Cerebellar cortex (tissue), 1 donor: ENCODE measurements at places on chromosomes 13 and 19.
A peak's percentile ranks its signal among the peaks of the same experiment; 100 is the strongest.

DNA sequence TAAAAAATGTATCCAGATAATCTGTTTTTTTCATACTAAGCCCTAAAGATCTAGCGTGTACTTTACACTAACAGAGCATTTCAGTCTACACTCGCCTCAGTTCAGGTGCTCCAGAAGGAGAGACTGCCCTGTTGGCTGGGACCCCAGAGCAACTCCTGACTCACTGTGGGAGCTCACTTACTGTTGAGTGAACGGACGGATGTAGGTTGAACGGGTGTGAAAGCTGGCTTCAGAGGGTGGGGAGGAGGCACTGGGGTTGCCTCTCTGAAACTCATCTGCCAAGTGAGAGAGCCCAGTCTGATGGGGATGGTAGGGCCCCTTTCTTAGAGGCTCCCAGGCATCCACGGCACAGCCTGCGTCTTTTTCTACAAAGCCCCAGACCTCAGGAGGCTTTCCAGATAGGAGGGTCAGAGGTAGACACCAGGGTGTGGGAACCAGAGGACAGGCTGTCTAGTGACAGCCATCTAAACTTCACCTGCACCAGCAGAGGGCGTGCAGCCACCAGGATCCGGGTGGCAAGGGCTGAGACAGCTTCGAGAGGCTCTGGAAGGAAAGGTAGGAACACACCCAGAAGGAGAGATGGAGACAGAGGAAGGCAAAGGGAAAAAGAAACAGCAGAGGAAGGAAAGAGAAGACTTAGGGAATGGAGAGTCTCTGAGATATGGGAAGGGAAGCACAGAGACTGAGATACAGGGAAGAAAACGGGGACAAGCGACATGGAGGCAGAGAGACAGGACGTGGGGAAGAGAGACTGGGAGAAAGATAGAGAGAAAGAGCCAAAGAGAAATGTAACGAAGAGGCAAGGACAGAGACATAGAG, 3.7 kb downstream of the KASH5 start:
- peak; percentile 97 for DNase-seq

DNA sequence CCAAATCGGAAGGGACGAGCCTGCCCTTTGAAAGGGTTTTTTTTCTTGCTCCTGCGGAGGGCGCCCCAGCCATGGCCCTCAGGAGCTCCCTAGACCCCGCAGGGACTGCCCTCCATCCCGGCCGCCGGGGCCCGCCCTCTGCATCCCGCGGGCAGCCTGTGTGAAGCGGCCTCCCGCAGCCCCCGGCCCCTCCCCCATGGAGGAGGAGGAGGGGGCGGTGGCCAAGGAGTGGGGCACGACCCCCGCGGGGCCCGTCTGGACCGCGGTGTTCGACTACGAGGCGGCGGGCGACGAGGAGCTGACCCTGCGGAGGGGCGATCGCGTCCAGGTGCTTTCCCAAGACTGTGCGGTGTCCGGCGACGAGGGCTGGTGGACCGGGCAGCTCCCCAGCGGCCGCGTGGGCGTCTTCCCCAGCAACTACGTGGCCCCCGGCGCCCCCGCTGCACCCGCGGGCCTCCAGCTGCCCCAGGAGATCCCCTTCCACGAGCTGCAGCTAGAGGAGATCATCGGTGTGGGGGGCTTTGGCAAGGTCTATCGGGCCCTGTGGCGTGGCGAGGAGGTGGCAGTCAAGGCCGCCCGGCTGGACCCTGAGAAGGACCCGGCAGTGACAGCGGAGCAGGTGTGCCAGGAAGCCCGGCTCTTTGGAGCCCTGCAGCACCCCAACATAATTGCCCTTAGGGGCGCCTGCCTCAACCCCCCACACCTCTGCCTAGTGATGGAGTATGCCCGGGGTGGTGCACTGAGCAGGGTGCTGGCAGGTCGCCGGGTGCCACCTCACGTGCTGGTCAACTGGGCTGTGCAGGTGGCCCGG, 815 bp downstream of the MAP3K10 start:
- peak; percentile 46 for DNase-seq

- DNase-seq: no peak
These were observed 52.3 kb downstream of the CCDC70 start for GRCh38 chr13:51914137-51914493.

DNA sequence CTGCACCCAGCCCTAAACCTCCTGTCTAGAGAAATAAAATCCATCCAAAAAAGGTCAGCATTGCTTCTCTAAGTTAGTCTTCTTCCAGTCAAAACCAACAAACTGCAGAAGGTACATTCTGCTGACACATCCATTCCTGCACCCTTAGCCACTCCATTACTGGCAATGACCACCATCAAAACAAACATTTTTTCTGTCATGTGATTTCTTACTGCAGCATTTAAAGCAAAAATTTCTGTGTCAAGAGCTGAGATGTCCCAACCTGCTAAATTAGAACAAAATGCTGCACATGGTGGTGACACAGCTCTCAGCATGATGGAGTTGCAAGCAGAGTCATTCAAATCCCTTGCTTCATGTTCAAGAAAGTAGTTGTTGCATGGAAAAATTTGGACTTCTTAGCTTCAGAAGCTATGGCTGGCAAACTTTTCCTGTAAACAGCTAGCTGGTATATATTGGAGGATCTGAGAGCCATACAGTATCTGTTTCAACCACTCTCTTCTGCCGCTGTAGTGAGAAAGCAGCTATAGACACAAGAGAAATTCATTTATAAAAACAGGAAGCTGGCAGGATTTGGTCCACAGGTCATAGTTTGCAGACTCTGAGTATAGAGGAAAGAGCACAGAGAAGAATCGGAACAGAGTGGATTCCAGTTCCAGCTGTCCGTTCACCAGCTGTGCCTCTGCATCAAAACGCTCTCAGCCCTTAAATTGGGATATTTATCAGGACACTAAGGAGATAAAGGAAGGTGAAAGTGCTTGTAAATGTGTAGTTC, 17.4 kb downstream of the RUBCNL start:
- no peak for DNase-seq

- DNase-seq: no peak
These were observed 7.4 kb upstream of the CLEC4G start for GRCh38 chr19:7739211-7739755.

DNA sequence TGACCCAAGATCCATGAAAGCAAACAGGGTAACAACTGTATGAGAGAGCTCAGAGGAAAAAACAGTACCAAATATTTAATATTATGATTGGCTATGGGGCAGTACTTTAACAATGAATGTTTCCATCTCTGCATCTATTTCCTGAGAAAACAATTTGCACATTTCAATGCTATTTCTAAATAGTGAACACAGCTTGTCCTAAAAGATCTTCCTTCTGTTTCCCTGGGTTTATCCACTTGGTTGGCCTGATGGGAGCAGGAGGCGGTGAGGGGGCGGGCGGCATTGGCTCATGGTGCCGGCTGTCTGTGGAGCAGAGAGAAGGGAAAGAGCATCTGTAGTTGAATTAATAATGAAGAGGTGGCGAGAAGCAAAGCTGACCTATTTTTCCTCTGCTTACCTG, 291.4 kb downstream of the DCLK1 start:
- peak; percentile 91 for DNase-seq

- DNase-seq: peak; percentile 91
These were observed 1551.1 kb downstream of the EFNB2 start for GRCh38 chr13:104984296-104984818.

DNA sequence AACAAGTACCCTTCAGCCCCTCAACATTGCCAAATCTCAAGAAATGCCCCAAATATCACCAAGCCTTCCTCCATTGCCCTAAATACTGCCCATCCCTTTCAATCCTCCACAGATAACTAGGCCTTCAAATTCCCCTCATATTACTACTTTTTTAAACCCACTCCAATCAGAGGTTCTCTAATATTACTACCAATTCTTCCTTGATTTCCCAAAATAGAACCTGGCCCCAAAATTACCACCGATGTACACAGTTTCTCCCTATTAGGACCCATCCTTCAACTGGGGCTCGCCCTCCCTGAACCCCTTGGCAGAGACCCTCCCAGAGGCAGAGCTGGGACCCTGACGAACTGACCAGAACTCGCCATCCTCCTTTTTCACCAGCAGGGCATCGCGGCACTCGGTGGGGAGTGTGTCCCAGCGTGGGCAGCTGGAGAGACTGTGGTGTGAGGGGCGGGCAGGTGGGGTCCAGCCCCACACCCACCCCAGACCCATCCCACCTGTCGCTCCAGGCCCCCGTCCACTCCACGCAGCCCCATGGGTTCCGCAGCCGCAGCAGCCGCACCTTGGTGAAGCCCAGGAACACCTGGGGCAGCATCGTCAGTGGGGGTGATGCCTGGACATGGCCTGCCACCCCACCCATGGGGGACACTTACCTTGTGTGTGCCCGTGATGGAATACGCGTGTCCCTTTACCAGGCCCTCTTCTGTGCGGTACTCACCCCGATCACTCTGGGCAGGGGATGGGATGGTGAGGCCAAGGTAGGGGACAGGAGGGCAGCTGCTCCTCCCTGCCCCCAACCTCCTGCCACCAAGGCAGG, 6.1 kb downstream of the CAPN12 start:
- DNase-seq: no peak

DNA sequence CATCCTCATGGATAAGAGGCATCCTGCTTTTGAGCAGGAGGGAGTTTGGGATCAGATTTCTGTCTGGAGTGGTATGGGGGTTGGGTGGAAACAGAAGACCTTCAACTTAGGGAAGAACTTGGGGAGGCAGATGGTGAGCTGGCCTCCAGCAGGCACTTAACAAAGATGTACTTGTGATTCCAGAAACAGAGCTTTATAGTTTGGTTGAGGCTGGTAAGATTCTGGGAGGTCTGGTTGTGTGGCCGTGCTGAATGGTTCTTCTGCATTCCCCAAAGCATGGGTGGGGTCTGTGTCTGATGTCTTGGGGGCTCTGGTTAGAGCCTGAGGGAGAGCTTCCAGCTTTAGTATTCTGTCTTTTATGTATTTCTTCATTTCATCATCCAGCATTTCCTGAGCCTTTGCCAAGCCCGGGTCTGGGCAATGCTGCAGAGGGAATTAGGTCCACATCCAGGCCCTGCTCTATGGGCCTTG, 4.8 kb downstream of the MEGF8 start:
- DNase-seq: no peak

GRCh38 chr19:2425622-2426581, 1.5 kb downstream of the TIMM13 start:
- no peak for DNase-seq

GRCh38 chr19:1169921-1170885, 3.9 kb downstream of the SBNO2 start:
- peak; percentile 57 for DNase-seq
